Anterior cingulate cortex (tissue), 58 donors: ENCODE measurements at places on chromosomes 1 and 21.

GRCh38 chr1:190602325-190602724, 124.7 kb upstream of the BRINP3 start:
- no peak for DNase-seq

DNA sequence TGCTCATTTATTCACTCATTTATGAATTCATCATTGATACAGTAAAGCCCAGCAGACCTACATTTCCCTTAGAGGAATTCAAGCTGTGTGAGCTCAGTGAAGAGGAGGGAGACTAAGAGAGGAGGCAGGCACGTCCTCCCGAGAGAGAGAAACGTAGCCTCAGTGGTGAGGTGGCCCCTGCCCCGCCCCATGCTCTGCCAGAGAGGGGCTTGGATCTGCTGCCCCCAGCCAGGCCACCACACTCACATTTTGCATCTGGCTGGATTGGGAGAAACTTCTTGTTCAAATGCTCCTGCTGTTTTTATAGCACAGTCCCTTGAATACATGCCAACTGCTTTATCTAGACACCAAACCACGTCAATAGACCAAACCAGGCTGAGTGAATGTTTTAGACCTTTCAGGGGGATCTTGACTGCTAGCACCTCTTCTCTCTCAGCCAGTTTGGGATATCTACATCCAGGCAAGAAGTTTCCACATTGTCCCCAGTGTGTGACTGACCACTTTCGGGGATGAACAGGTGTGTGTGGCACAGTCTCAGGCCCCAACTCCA, 67.7 kb upstream of the AJAP1 start:
- DNase-seq: no peak

GRCh38 chr1:153288634-153289275, 24.0 kb downstream of the PGLYRP3 start:
- DNase-seq: no peak

- no peak for DNase-seq
Observed at GRCh38 chr21:14833666-14834351, 231.0 kb downstream of the NRIP1 start.

DNA sequence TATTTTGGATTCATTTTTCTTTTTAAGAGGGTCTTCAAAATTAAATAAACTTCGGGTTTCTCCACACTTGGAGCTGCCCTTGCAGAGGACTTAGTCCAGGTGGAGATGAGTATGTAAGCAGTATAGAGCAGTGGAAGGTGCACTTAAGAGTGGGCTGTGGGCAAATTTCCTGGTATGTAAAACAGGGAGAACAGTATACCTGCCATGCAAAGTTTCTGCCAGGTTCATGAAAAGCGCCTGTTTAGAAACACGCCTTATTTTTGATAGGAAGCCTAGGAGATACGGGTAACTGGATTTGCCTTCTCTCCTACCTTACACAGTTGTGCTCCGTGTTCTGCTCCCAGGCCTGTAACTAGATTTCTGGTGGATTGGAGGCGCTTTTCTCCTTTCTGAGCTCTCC, 1.2 kb downstream of the KDM4A start:
- no peak for DNase-seq

DNA sequence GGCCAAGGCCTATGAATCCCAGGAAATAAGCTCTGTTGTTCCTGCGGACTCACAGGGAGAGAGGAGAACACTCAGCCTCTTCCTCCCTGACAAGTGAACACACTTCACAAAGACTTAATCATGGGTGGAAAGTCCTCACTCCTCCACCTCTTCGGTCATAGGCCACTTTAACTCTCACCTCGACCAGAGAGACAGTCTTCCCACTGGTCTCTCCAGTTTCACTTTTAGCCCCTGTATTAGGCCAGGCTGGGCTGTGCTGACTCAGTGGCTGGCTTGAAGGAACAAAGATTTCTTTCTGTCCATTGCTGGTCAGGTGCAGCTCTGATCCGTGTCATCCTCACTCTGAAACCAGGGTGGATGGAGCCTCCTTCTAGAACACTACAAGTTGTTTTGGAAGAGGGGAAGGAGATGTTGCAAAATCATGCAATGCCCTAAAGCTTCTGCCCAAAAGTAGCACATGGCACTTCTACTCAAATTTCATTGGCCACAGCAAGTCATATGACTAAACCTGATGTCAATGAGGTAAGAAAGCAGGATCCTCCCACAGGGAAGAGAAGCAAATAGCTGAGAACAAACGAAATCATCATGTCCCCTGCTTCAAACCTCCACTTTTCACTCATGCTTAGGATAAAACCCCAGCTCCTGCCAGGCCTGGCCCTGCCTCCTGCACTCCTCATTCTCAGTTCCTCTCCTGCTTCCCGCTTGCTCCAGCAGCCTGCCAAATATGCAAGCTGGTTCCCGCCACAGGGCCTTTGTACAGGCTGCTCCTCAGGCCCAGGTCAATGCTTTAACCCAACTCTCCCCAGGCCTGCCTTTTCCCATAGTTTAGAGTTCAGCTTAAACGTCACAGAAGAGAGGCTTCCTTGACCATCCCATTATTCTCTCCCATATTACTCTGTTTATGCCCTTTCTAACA, 150.5 kb upstream of the RUNX3 start:
- DNase-seq: no peak

DNA sequence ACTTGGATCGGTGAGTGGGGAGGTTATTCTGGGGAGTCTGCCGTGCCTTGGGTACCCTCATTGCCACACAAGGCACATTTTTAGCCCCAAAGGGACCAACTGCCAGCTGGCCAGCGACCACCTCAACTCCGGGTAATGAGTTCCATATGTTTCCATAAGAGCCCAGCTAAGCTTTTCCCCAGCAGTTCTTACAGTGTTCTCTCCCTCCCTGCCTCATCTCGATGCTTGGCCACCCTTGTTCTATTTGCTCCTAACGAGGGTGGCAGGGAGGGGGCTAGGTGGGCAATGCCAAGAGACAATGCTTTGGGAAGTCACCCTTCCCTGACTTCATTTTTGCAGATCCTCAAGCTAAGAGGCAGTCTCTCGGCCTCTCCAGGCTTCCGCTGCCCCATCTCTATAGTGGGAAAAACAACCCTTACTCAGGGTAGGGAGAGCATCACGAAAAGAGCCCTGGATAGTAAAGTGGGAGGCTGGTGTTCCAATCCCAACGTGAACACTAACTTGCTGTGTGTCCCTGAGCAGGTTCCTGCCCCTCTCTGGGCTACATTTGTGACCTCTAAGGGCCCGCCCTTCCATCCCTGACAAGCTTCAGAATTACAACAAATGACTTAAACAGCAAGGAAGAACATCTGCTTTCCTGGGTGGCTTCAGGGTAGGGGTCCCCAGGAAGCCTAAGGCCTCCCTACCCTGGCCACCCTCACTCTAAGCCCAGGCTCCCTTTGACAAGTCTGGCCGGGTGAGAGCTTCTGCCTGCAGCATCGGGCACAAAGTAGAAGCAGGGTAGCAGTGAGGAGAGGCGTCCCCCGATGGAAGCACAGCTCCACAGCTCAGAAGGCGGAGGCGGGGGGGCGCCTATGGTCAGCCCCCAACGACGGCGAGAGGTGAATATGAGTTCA, 5.8 kb downstream of the ID3 start:
- no peak for DNase-seq
